ENCODE measurements at places on chromosomes 11 and 22.

DNA sequence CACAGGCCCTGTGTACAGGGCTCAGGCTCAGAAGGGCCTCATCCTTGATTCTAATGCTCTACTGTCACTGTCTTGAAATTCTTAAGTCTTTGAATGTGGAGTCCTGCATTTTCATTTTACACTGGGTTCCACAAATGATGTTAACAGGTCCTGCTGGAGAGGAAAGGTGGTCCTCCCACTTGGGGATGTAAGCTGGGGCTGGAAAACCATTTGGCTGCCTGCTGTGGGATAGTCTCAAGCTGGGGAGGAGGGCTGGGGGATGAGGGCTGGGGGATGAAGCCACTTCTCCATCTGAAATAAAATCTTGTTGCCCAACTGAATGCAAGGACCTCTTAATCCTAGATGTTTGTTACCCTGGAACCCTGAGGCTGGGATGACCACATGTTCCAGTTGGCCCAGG lies 423.0 kb downstream of the TENM4 start:
- DNase-seq, result no peak

GRCh38 chr22:38347944-38348750 lies 30.9 kb upstream of the CSNK1E start:
- peak; percentile 14 for DNase-seq

GRCh38 chr11:61004761-61005181 lies 33.3 kb downstream of the CD6 start:
- no peak for DNase-seq

DNA sequence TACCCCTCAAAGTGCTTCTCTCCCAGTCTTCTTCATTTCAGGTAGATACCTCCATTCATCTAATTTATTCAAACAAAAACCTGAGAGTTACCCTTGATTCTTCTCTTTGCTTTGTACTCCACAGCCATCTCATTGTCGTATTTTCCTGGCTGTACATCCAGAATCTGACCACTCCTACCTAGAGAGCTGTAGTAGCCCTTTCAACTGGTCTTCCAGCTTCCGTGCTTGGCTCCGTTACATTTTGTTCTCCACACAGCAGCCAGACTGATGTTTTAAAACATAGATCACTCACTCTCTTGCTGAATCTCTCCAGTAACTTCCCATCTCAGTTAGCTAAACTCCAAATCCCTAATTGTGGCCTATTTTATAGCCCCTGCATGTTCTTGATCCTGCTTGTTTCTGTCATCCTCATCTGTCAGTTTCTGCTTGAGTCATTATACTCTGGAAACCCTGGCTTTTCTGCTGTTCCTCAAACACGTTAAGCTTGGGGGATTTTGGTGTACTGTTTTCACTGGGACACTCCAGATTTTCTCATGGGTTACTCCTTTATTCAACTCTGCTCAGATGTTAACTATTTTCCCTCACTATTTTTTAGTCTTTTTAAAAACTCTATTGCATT lies 7.4 kb downstream of the SPCS2 start:
- peak; percentile 74 for DNase-seq

DNA sequence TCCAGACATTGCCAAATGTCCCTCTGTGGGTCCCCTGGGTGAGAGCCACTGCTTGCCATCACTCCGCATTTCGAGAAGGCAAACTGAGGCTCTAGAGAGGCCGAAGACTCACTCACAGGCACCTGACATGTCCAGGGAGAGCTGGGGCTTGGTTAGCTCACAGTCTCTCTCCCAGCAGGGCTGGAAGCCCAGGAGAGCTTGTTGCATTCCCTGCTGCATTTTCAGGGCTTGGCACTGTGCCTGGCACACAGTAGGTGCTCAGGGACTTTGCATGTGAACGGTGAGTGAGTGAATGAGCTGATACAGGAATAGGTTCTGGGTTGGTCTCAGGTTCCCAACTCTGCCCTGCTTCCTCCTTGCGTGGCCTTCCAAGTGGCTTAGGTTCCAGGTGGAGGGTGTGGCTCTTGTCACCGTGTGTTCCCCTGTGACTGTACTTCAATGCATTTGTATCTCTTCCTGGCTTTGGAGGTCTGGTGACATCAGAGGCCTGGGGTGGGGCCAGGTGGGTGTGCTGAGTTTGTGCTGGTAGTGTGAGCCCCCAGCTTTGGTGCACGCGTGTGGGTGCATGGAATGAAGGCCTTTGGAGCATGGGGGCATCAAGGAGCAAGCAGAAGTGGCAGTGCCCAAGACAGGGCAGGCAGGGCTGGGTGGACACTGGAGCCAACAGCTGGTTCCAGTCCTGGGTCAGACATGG lies 18.4 kb upstream of the SMIM38 start:
- DNase-seq, result no peak

GRCh38 chr11:10349281-10349665 lies 44.4 kb downstream of the ADM start:
- no peak for DNase-seq

GRCh38 chr22:39525658-39525975 lies 5.3 kb downstream of the ATF4 start:
- no peak for DNase-seq

GRCh38 chr11:22626573-22627239 lies 1.1 kb upstream of the FANCF start:
- no peak for DNase-seq

DNA sequence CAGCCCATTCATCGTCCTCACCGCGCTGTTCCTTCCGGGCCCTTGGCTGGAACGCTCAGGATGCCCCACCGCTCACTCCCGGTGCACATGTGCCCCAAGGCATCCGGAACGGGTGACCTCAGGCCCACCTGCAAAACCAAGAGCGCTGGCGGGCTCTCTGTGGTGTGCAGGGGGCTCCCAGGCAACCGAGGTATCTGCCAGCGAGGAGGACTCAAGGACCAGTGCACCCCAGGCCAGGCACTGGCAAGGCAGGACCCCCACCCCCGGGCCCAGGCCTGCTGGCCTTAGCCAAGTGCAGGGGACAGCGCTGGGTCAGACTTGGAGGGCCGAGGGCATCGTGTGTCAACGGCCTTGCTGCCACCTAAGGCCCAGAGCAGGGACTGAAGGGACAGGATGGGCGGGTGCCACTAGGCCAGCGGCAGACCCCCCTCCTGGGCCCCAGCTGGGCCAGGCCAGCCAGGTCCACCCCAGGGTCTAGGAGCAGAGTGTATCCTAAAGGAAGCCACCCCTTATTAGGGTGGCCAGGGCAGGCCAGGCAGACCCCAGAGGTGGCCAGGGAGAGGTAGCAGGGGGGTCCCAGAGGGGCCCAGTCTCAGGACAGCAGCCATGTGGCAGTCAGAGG lies 8.5 kb downstream of the TNNT3 start:
- no peak for DNase-seq

GRCh38 chr22:20037419-20037818 lies 16.5 kb downstream of the TANGO2 start:
- peak; percentile 49 for DNase-seq

DNA sequence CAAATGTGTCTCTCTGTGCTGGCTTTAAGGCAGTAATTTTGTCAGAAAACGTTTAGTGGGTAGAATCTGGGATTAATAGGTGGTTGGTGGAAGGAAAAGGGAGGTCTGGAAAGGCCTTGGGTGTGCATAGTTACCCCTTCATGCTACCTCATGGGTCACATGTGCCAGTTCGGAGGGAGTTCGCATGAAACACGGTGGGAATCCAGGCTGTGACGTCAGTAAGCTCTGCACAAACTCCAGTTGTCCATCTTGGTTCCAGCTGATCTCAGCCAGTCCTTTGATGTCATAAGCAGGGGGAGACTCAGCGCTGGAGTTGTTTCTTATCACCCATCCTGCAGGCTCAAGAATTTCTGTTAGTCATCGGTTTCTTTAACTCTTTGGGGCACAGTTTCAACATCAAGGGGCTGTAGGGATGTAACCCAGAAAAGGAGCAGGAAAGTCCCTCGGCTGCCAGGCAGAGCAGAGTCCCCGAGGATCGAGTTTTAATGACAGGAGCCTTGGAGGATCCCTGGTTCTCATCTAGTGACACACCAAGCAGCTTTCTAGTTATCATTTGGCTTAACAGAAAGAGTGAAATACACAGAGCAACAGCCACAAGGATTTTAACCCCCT lies 28.9 kb downstream of the MOV10L1 start:
- DNase-seq, result no peak

DNA sequence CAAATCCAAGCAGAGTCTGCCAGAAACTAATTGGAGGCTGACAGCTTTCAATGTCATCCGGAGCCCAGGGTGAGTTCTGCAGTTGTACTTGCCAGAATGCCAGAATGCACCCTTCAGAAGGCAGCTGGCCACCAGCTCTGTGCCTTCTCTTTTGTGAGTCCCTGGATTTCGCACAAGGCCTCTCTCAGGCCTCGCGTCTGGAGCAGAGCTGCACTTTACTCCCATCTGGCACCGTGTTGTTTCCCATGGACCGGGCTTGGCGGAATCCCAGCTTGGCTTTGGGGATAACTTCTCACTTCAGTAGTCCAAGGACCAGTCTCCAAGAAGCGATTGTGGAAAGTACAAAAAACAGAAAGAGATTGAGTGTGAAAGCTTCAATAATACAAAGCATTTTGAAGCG lies 451.3 kb upstream of the KIRREL3 start:
- DNase-seq, result no peak

DNA sequence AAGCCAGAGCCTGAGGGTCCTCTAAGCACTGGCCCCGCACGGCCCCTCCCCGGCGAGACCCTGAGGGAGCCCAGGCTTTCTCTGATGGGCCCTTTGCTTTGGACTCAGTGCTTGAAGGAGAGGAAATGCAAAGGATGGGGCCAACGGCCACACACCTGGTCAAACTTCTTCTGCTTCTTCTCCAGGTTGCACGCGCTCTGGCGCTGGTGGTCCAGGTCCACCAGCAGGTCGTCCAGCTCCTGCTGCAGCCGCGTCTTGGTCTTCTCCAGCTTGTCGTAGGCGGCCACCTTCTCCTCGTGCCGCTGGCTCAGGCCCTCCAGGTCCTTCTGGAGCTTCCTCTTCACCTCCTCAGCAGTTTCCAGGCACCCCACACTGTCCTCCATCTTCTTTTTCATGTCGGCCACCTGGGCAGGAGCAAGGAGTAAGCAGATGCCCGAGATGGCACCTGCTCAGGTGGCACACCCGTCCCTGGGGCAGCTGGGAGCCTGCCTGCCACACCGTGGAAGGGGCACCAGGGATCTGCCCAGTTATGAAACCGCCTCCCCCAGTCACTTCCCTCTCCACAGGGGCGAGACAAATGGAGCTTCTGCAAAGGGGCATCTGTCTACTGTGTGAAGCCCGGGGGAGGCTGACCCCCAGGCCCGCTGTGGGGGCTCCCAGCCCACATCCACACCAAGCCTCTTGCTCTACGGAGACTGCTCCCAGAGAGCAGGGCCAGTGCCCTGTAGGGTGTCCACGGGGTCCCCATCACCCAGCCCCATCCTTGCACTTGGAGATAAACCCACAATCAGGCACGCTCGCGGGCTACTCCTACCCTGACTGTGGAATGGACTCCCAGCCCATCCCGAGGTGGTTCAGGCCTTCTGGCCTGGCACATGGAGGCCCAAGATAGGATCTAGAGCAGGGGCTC lies 39.2 kb downstream of the APOL1 start:
- DNase-seq, result no peak

DNA sequence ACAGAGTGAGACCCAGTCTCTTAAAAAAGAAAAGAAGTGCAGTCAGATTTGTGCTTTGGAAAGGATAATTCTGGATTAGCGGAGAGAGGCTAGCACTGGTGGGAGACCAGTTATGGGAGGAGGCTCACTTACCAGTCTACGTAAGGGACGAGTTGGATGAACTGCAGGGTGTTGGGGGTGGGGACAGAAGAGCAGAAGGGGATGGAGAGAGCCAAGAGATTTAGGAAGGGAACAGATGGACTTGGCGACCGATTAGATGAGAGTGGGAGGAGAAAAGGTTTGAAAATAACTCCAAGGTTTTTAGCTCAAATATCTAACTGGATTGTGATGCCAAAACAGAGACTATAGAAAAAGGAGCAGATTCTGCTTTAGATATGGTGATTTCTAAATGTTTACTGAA lies 81.4 kb downstream of the SFI1 start:
- no peak for DNase-seq

DNA sequence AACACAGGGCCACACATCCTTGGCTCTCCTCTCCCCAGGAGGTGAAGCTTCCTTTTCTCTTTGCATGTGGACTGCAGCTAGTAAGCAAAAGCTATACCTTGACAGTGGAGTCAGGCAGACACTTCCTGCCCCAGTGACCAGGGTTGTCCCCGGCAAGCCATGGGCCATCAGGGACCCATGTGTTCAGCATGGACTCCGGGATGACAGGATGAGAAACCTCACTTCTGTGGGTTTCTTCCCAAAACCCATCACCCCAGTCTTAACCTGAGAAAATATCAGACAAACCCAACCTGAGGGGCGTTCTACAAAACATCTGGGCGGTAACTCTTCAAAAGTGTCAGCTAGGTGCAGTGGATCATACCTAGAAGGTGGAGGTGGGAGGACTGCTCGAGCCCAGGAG lies 40.2 kb downstream of the GNB1L start:
- DNase-seq, result no peak

GRCh38 chr11:35083431-35084238 lies 55.3 kb upstream of the CD44 start:
- DNase-seq, result peak; percentile 88

GRCh38 chr11:27696115-27696514 lies 4.1 kb downstream of the BDNF start:
- no peak for DNase-seq

DNA sequence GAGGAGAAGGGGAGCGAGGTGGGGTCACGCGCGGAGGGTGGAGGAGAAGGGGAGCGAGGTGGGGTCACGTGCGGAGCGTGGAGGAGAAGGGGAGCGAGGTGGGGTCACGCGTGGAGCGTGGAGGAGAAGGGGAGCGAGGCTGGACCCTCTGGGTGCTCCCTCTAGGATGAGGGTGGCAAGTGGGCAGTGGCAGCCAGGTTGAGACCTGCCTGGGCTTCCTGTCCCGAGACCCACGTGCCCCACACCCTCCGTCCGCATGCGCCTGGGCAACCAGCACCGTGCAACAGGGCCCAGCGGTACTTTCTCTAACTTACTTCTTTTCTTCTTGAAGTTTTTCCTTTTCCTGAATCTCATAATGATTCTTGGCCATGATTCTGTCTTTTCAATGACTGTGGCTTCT lies 11.1 kb downstream of the MRPL21 start:
- no peak for DNase-seq

DNA sequence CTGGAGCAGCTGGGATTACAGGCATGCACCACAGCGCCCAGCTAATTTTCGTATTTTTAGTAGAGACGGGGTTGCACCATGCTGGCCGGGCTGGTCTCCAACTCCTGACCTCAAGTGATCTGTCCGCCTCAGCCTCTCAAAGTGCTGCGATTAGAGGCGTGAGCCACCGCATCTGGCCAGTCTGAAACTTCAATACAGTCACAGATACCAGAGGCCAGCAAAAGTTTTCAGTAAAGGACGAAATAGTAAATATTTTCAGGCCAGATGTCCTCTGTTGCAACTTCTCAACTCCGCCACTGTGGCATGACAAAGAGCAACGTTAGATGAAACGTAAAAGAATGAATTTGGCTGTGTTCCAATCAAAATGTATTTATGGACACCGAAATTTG lies 403.6 kb downstream of the MN1 start:
- DNase-seq, result no peak

- no peak for DNase-seq
Observed at GRCh38 chr11:69682221-69682620, 7.1 kb upstream of the LTO1 start.

DNA sequence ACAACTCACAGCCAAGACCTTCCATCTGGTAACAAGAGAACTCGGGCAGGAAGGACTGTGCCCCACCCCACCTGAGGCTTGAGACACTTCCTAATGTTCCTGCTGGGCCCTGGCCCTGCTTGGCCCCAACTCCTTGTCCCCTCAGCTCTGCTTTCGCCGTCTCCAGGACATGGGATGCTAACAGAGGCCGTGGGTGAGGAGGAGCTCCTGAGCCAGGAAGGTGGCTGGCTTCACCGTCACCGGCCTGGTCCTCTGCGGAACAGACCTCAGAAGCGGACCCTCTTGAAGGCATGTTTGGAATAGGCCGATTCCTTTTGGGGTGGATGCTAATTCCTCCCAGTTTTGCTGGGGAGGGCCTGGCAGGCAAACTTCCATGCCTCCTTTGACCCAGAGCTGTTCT lies 154.3 kb downstream of the CACNA1I start:
- no peak for DNase-seq

All from inflammatory macrophage treated with lipopolysaccharide for 1 hour (primary cell).